ENCODE measurements at places on chromosomes 6 and 20. TPM values are rescaled to one million over a fixed set of nuclear protein-coding genes. Genes with fewer than 3 reads are reported as not detected.

DNA sequence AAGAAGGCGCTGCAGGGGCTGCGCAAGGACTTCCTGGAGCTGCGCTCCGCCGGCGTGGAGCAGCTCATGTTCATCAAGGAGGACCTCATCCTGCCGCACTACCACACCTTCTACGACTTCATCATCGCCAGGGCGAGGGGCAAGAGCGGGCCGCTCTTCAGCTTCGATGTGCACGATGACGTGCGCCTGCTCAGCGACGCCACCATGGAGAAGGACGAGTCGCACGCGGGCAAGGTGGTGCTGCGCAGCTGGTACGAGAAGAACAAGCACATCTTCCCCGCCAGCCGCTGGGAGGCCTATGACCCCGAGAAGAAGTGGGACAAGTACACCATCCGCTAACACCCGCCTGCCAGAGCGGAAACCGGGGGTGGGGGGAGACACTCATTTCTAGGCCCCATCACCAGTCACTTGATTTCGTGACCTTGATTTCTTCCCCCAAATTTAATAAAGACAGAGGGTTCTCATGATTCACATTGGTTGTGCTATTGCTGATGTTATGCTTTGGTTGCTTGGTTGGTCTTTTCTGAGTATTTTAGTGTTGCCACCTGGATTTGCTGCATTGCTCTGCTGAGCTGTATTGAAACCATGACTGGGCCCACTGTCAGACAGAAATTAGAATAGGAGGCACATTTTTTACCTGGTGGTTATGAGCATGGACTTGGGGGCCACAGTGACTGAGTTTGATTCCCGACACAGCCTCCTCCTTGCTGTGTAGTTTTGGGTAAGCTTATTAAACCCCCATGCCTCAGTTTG is 1.5 kb downstream of the FAM50B start:
- no peak overlapping the region for H3K27ac ChIP-seq
- no peak for DNase-seq
- no peaks in the 10 kb centered on the region for H3K36me3 ChIP-seq
- H3K4me1 ChIP-seq = peaks cover 9% of the 10 kb centered on the region
- H3K27me3 ChIP-seq = peaks cover 6% of the 10 kb centered on the region
- H3K4me3 ChIP-seq = no peak overlapping the region

Gene SDCBP2
- total RNA-seq = 3.3 TPM

- no peak for DNase-seq
- H3K4me1 ChIP-seq = no peaks in the 10 kb centered on the region
- no peak overlapping the region for H3K27ac ChIP-seq
Measured at GRCh38 chr6:122207794-122208193, 191.7 kb upstream of the HSF2 start.

GRCh38 chr6:912871-913835 is 220.2 kb upstream of the EXOC2 start:
- H3K4me3 ChIP-seq = no peak overlapping the region
- peaks cover 10% of the 10 kb centered on the region for H3K4me1 ChIP-seq
- H3K27ac ChIP-seq = no peak overlapping the region
- H3K36me3 ChIP-seq = peaks cover 20% of the 10 kb centered on the region

Gene PREP
- total RNA-seq = 66.3 TPM

Gene AK9
- 3.7 TPM for total RNA-seq

Gene LGSN
- 0.18 TPM for total RNA-seq

Gene GPSM3
- total RNA-seq = 13.1 TPM

Gene TOX2
- total RNA-seq = 1.9 TPM

Gene AFDN
- total RNA-seq = 182 TPM

- H3K36me3 ChIP-seq = no peaks in the 10 kb centered on the region
- H3K27ac ChIP-seq = no peak overlapping the region
- no peak for DNase-seq
- no peak overlapping the region for H3K4me3 ChIP-seq
- H3K4me1 ChIP-seq = peaks cover 18% of the 10 kb centered on the region
Measured at GRCh38 chr20:38152175-38152620, 12.9 kb downstream of the TGM2 start.

Gene COL12A1
- 1.4 TPM for total RNA-seq

DNA sequence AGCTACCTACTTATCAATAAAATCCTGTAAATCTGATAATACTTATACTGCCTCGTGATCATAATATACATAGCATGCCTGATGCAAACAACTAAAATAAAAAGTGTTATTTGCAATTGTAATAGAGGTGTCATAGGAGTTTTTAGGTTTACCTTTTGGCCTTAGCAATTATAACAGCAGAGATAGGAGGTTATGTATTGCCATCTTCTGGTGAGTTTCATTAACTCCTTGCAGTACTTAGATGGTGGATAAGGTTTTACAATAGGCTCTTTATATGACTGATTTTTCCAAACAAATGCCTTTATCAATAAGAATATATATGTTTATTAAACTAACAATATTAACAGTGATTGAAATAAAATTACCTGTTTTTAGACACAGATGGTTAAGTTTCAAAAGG is 27.8 kb upstream of the MYCT1 start:
- peaks cover 3% of the 10 kb centered on the region for H3K4me1 ChIP-seq
- H3K27me3 ChIP-seq = no peaks in the 10 kb centered on the region
- no peak for DNase-seq
- no peaks in the 10 kb centered on the region for H3K36me3 ChIP-seq
- no peak overlapping the region for H3K27ac ChIP-seq

- no peak overlapping the region for H3K4me3 ChIP-seq
- DNase-seq = no peak
- no peaks in the 10 kb centered on the region for H3K27me3 ChIP-seq
Measured at GRCh38 chr6:2101213-2101612, 144.2 kb downstream of the GMDS start.

Gene PARD6B
- total RNA-seq = 37.5 TPM

Gene BYSL
- 43.8 TPM for total RNA-seq

Gene JARID2
- 166 TPM for total RNA-seq

- H3K27me3 ChIP-seq = peaks cover 65% of the 10 kb centered on the region
- H3K4me3 ChIP-seq = no peak overlapping the region
- DNase-seq = no peak
- peaks cover 14% of the 10 kb centered on the region for H3K4me1 ChIP-seq
Measured at GRCh38 chr6:31352683-31353383, 4.1 kb downstream of the HLA-B start.

DNA sequence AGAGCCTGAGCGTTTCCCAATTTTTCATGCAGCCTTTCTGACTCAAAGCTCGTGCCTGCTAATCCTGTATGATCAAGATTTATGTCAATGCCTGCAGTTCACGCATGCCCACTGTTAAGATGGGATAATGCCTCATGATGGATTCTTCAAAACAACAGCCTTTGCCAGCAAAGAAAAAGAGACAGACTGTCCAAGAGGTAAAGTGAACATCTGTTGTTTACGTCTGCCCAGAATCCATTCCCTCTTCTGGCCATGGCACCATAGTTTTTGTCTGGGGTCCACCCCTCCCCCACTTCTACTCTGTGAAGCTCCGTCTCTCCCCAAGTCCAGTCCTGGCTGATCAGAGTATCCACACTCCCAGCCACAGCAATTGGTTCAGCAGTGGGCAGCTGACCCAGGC is 91.9 kb upstream of the EYA2 start:
- H3K4me1 ChIP-seq = peaks cover 19% of the 10 kb centered on the region
- no peaks in the 10 kb centered on the region for H3K27me3 ChIP-seq
- H3K4me3 ChIP-seq = no peak overlapping the region
- DNase-seq = no peak
- no peaks in the 10 kb centered on the region for H3K36me3 ChIP-seq

All from WTC11 (cell line).